ENCODE measurements at places on chromosomes 5 and 9. TPM values are rescaled to one million over a fixed set of nuclear protein-coding genes. Genes with fewer than 3 reads are reported as not detected.

DNA sequence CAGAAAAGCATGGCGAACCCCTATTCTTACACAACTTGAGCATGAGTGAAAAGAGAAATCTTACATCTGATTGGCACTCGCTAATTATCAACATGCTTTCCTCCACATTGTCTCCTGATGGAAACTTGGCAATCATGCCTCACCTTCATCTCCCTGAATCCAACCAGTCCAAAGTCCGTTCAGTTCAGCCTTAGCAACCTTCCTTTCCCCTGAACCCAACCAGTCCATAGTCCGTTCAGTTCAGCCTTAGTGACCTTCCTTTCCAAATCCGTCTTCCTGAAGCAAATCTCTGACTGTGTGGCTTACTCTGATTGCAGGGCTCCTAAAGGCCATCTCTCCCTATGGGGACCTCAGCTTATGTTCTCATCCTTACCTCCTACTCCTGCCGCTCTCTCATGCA, 538.3 kb upstream of the CLINT1 start:
- no peak for DNase-seq

DNA sequence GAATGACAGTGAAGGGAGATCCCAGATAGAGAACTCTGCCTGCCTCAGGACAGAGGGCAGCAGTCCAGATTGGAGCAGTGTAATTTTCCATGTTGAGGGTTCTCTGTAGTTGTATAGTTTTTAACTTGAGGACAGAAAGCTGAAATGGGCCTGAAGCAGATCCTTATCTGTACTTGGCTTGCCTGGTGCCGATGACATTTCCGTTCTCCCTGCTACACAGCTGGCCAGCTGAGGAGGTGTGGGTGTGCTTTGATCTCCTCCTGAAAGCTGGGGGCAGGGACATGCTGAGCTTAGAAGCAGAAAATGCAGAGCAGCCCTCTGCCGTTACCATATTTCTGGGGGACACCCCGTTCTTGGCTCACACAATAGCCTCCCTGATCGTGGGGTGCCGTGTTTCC, 10.5 kb downstream of the GLRX start:
- DNase-seq, result peak; percentile 68

INSL6 gene
- total RNA-seq, result not detected

ADAMTSL1 gene
- 9.9 TPM for total RNA-seq

GRCh38 chr5:142263346-142263745, 61.5 kb downstream of the SPRY4 start:
- no peak for DNase-seq

MLANA gene
- not detected for total RNA-seq

GRCh38 chr5:176724472-176724871, 77.2 kb downstream of the TSPAN17 start:
- DNase-seq, result no peak

DNA sequence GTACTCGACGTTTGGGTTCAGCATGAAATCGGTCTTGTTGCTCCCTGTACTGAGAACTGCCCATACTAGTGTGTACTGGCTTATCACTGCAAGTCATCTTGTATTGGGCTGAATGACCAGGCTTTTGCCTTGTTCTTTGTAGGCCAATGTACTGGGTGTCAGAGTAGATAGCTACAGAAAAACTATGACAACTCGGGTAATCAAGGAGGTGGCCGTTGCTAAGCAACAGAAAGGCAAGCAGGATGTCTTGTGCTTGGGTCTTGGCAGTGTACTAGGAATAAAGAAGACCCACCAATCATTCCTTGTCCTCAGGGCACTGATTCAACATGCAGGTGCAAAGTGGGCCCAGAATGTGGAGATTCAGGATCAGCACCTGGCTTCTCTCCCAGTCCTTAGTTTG, 11.9 kb upstream of the SHISAL2B start:
- no peak for DNase-seq

DNA sequence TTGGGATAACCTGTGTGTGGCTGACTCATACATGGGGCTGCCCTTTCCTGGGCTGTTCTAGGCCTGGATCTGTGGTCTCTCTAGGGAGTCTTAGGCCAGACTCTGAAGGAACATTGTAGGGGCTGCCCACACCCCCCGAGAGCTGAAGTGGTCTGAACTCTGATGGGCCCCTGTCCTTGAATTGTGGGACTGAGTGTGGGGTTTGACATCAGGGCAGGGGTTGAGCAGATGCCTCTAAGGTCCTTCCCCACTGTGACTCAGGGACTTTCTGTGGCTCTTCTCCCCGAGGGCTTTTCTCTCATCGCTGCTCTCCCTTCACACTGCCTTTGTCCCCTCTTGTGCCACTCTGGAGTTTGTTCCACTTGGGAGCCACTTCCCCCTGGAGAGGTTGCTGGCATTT, 215.0 kb downstream of the MELK start:
- DNase-seq, result no peak

DNA sequence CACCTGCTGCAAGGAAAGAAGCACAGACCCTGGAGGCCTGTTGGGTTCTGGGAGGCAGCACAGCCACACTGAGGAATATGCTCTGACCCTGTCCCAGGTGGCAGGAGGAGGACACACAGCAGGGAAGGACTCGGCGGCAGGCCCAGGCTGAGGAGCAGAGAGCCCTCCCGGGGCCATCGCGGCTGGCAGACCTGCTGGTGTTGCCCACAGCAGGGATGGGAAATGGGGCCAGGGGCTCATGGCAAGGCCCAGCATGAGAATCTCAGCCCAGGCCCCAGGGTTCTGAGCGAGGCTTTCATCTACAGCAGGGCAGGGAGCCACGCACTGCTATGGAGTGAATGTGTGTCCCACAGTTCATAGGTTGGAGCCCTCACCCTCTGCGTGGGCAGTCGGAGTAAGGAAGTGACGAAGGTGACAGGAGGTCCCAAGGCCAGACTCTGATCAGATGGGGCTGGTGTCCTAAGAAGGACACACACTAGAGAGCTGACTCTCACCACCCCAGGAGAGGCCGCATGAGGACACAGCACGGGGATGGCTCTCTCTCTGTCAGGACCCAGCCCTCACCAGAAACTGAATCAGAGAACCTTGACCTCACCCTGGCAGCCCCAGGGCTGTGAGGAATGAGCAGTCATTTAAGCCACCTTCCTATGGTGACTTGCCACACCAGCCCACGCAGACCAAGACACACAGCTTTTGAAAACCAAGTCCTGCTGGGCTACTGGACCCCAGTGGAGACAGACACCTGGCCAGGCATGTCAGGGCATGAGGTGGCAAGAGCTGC, 10.3 kb upstream of the GPSM1 start:
- no peak for DNase-seq

C5orf46 gene
- total RNA-seq, result not detected

DNA sequence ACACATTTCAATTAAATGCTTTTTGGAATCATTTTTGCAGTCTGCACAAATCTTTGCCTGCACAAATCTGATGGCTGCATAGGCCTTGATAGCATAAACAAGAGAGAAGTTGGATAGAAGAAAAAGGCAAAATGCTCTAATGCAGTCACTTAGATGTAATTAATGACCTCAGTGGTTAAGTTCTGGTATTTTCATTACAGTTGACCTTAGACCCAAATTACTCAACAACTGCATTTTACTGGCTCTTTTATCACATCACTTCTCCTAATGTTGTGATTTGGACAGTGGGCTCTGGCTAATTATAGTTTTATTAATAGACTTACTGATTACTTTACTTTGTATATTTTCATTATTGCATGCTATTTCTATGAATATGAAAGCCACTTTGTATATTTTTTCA, 34.3 kb downstream of the NTRK2 start:
- no peak for DNase-seq

CDO1 gene
- 6.4 TPM for total RNA-seq

DNA sequence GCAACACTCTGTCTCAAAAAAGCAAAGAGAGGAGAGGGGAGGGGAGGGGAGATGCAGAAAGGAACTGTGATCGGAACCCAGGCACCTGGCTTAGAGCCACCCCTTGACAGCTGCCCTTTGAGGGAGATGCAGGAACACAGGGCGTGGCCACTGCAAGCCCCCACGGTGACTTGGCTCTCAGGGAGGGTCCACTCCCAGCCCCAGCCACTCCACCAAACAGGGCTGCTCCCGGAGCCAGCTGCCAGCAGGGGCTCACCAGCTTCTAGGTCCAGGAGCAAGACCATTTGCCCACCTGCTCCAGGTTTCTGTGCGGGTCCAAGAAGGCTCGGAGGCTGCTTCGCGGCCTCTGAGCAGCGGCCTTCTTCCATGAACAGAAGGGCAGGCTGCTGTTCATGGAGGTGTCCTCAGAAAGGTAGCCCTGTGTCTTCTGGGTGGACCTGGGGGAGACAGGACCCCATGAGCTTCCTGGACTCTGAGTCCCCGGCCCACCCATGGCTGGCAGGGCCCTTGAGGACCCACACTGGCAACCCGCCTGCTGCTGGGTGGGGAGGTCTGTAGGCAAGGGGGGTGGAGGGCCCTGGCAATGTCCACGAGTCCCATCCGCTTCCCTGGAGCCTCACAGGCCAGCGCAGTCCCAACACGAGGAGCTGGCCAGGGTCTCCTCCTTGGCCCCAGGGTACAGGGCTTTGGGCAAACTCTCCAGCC, 7.9 kb downstream of the C9orf50 start:
- DNase-seq, result no peak

GRCh38 chr5:27906481-27906880, 868.1 kb upstream of the CDH9 start:
- DNase-seq, result no peak

GRCh38 chr9:18947892-18948339, 85.1 kb downstream of the SAXO1 start:
- no peak for DNase-seq

DNA sequence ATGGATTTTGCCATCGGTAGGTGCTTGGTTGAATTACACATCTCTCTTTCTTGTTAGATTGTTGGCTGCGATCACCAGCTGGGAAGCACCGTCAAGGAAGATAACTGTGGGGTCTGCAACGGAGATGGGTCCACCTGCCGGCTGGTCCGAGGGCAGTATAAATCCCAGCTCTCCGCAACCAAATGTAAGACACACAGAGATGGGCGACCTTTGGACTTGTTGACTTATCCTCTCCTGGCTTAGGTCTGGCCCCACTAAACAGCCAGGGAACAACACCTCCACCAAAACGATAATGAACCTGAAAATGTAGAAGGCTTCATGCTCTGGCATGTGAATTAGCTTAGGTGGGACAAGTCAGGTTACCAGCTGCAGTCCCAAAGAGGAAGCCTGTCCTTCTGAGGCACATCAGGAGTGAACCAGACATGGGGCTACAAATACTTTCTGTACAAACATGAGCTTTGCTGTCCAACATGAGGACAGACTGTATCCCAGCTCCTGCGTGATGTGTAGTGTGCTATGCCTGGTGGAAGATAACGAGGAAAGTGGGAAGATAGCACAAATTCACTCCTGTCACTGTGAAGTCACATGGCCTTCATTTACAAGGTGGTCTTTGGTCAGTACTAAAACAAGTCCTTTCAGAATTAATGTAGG, 148.4 kb downstream of the ADAMTSL1 start:
- DNase-seq, result no peak

DNA sequence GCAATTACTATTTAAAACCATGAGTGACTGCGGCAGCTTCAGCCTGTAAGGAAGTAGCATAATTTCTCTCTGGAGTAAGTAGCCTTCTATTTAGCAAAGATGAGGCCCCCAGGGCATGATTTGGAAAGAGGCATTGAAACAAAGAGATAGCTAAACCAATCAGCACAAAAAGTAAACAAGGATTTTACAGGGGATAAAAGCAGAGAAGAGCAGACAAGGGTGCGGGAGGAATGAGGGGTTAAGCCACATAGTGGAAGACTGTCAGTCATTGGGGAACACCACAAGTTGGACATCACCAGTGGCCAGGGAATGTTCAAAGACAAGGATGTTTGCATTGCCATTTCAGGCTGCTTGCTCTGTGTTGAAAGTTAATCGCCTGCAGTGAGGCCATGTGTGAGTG, 24.0 kb upstream of the C5orf63 start:
- no peak for DNase-seq

GRCh38 chr5:122341087-122341486, 29.1 kb downstream of the SNCAIP start:
- DNase-seq, result no peak

DNA sequence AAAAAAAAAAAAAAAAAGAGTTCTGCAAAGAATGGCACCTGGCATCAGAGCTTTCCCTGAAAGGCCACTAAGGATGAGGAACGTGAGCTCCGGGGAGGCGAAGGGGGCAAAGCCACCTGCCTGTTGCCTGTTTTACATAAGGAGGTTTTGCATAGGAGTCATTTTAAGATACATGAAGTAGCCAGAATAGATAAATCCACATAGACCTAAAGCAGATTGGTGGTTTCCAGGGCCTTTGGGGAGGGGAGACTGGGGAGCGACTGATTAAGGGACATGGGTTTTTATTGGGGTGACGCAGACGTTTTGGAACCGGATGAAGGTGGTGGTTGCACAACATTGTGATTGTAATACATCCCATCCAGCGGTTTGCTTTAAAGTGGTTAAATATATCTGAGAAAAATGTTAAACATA, 7.1 kb downstream of the NEK6 start:
- DNase-seq, result no peak

DNA sequence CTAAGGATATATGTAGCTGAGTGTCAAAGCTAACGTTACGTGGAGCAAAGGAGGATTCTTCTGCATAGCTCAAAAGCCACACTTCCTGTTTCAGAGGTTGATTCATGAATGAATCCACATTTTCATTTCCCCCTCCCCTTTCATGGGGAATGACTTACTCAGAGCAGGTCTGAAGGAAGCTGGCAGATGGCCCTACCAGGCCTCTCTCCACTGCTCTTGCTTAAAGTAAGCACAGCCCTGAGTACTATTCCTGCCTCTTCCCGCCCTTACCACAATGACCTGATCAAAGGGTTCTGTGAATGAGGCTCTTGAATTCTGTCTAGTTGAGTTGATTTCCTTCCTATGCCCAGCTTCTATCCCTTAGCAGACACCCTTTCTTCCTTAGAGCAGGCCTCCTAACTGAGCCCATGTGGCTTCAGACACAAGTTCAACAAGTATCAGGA, 6.3 kb downstream of the IGIP start:
- DNase-seq, result no peak

- no peak for DNase-seq
Measured at GRCh38 chr5:103847060-103847459, 284.5 kb upstream of the NUDT12 start.

OTP gene
- not detected for total RNA-seq

SV2C gene
- 0.05 TPM for total RNA-seq

- no peak for DNase-seq
Measured at GRCh38 chr5:146770980-146771379, 107.6 kb downstream of the PPP2R2B start.

DNA sequence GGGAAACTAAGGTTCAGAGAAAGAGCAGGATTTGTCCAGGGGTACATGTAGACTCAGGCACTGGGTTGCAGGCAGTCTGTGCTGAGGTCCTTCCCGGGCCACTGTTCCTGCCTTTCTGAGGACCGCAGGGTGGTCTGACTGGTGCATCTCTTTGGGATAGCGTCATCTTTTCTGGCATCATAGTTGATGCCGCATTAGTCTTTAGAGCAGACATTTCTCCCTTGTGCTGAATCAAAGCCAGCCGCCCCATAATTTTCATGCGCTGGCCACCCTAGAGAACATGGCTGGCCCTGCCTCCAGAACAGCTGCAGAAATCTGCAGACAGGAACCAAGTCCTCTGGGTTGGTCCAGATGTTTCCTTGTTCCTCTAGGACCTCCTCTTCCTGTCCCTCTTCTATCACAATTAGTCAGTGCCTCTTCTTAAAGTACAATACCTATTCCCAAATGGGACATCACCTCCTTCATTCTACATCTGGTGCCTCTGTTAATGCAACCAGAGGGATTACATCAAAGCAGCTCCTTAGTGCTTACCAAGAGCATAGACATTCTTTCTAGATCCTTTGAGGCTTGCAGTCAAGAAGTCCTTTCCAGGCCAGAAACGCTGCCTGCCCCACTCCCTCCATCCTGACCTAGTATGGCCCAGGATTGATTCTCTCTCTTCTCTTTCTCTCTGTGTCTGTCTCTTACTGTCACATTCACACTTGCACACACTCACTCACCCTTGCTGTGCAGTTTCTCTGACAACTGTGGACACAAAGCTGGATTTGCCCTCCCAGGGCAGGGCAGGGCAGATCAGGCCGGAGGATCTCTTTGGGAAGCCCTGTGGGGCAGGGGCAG, 42.0 kb upstream of the ORM1 start:
- peak; percentile 53 for DNase-seq

MUSK gene
- total RNA-seq, result 0.88 TPM

All from posterior vena cava (tissue), 2 donors.